ENCODE measurements at places on chromosomes 6 and 20.

DNA sequence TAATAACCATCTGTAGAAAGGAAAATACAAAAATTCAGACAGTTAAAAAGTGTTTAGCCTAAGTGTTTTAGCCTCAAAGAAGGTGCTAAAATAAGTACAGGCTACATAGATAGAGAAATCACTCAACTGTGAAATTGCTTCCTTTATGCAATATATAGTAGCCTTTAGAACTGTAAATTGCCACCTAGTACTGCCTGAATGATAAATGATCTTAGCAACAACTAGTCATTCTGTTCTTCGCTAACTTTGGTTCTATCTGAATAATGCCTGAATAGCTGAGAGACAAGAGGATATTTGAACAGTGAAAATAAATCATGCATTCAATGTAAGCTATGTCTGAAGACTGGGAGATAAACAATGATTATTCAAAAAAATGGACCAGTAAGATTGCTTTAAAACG is 603.3 kb upstream of the PTCHD4 start:
- no peak for DNase-seq

GRCh38 chr20:50169329-50169823 is 15.9 kb upstream of the PEDS1 start:
- no peak for DNase-seq

- DNase-seq = no peak
These were observed 101.5 kb downstream of the NRSN1 start for GRCh38 chr6:24227556-24227955.

GRCh38 chr6:14174996-14175395 is 57.4 kb downstream of the CD83 start:
- no peak for DNase-seq

GRCh38 chr6:150230164-150230561 is 87.3 kb downstream of the PPP1R14C start:
- DNase-seq = no peak

- peak; percentile 26 for DNase-seq
These were observed 87.7 kb downstream of the PDE7B start for GRCh38 chr6:135939208-135939591.

- DNase-seq = no peak
These were observed 326.4 kb downstream of the KIF16B start for GRCh38 chr20:16246870-16247269.

GRCh38 chr6:73085443-73085871 is 139.8 kb downstream of the KHDC1L start:
- DNase-seq = no peak

DNA sequence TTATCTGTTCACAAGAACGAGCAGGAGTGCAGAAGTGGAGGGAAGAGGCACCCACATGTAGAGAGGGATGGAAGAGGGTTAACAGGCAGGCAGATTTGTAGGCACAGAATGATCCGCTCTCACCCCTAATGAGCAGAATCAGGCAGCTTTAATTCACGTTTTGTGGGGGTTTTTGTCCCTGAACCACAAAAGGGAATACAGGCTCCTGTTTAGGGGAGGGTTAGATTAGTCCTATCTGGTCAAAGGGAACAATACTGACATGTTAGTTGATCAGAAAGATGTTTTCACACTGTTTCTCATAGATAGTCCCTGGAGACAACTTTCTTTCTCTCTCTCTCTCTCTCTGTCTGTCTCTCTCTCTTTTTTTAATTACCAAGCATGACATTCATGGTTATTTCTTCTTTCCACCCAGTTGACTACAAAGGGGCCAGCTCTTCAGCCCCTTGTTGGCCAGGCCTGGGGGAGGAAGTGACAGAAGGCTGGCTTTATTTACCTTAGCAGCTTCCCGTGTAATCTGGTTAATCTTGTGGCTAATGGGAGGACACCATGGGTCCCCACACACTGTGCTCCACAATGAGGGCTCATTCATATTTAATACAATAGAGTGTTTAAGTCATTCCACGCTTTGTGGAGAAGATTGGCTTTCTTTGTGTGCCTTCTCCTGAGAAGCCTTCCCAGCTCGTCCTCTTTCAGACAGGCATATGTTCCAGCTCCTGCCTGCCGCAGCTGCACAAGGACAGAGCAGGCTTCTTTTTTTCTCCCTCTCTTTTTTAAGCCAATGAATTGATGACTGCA is 958.8 kb downstream of the TFAP2A start:
- no peak for DNase-seq

- DNase-seq = no peak
These were observed 1.3 kb upstream of the RAMACL start for GRCh38 chr6:166587631-166588413.

- no peak for DNase-seq
These were observed 62.4 kb downstream of the TMEM242 start for GRCh38 chr6:157260735-157261410.

DNA sequence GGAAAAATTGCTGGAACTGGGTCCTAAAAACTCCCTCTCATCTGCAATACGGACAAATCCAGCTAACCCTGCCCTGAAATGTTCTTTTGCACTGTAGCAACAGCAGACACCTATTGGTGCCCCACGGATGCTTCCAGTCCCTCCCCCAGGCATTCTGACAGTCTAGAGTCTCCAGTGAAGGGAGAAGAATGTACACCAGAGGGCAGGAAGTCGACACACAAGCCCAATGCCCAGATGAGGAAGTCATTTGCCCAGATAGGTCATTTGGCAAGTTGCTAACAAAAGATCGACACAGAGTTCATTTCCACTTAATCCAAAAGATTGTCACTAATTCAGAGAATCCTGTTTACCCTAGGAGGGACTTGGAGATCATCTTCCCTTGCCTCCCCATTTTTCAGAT is 293.0 kb upstream of the PRDM1 start:
- no peak for DNase-seq

- no peak for DNase-seq
These were observed 74.4 kb downstream of the NOL4L start for GRCh38 chr20:32510601-32511357.

DNA sequence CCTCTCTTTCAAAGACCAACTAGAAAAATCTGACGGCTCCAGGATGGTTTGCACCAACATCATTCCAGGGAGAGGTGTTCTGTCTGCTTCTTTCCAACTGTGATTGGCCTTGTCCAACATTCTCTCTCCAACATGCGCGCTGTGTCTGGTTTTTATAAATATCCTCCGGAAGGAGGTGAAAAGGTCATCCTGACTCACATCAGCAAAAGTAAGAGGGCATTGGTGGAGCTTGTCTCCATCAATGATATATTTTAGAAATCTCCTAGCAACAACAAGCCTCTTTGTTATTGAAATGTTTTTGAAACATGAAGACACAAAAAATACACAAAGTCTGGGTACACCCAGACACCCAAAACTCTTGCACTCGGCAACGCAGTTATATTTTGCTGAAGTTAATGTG is 475.3 kb upstream of the JARID2 start:
- DNase-seq = no peak

DNA sequence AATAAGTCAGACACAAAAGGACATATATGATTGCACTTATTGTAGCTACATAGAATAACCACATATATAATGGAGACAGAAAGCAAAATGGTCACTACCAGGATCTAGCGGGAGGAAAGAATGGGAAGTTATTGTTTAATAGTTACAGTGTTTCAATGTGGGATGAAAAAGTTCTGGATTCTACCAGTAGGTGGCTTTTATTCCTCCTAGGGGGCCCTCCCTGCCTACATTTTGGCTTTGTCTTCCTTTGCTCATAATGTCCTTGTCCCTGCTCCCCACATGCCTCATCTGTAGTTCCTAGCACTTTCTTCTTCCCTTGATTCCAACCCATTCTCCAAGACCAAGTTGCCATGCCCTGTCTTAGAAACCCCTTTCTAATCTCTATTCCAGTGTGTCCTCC is 16.3 kb downstream of the ZNF133 start:
- DNase-seq = no peak

GRCh38 chr20:1802385-1803060 is 92.7 kb upstream of the SIRPA start:
- no peak for DNase-seq

- no peak for DNase-seq
These were observed 26.0 kb downstream of the KLHL31 start for GRCh38 chr6:53639520-53639919.

GRCh38 chr20:8362457-8362856 is 230.4 kb downstream of the PLCB1 start:
- no peak for DNase-seq

- DNase-seq = no peak
These were observed 28.8 kb upstream of the APMAP start for GRCh38 chr20:25021336-25021735.

- no peak for DNase-seq
These were observed 55.9 kb upstream of the NUP153 start for GRCh38 chr6:17762651-17763050.

GRCh38 chr6:150640556-150641209 is 41.0 kb downstream of the PLEKHG1 start:
- no peak for DNase-seq

GRCh38 chr6:356828-357251 is 34.7 kb upstream of the IRF4 start:
- no peak for DNase-seq

DNA sequence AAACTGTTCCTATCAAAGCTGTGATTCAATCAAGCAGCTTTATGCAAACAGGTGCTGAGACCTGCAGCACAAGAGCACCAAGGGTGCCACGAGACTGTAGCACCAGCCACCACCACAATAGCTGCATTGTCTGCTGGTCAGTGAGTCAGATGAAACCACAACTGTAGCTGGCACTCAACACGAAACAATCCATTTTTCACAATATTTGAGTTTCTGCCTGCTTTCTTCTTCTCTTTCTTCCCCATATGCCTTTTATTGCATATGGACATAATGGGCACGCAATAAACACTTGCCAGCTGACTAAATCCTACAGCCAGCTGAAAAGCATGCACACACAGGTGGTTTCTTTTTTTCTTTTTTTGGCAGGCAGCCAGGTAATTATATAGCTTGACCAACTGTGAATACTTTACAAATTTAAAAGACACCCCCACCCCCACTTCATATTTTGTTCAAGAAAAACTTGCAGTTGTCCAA is 16.6 kb downstream of the SLC2A12 start:
- DNase-seq = peak; percentile 61

DNA sequence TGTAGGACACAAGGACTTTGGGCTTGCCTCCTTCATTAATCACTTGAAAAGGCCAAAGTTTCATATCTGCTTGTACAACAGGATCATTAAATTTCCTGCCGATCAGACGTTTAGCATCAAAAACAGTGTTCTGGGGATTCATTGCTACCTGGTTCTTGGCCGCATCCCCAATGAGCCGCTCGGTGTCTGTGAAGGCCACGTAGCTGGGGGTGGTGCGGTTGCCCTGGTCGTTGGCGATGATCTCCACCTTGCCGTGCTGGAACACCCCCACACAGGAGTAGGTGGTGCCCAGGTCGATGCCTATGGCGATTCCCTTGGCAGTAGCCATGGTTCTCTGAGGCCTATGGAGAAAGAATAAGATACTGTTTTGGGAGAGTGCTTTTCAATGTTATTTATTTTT is 3.4 kb downstream of the HSPA1L start:
- no peak for DNase-seq

DNA sequence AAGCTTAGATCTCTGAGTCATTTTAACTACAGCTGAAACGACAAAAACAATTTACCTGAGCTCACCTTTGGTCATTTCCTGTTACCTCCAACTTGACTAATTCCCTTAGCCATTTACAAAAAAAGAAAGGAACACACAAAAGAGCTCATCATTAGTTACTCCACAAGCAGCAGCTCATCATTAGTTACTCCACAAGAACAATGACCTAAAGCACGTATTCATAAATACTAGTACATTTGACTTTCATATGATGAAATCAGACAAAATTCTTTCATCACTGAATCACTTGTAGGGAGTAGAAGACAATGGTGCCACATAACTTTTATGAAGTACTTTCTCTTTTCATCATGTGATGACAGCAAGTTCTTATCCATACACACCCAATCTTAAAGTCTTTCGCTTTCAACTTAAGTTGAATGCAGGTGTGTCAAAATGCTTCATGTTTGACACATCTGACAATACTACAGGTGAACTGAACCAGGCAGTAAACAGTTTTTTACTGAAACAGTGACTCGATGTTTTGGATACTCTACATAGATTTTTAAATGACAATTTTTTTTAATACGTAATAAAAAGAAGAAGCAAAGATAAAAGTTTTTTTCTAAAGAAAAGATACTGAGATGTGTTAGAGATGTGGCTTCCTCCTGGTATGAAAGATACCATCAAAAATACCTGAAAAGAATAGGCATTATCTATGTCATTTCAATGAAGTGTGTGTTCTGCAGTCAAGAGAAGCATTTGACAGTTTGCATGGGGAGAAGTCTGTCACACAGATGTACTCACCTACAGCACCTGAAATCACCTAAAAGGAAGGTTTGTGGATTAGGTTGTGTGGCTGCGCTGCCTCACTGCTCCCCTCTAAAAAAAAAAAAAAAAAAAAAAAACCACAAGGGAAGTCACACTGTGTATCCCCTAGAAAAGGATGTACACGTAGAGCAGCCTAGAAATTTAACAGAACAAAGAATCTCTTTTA is 109.1 kb downstream of the PRDM1 start:
- peak; percentile 69 for DNase-seq

GRCh38 chr6:74764486-74764885 is 441.4 kb downstream of the COL12A1 start:
- DNase-seq = no peak

- no peak for DNase-seq
These were observed 437 bp downstream of the CD40 start for GRCh38 chr20:46118481-46119020.

DNA sequence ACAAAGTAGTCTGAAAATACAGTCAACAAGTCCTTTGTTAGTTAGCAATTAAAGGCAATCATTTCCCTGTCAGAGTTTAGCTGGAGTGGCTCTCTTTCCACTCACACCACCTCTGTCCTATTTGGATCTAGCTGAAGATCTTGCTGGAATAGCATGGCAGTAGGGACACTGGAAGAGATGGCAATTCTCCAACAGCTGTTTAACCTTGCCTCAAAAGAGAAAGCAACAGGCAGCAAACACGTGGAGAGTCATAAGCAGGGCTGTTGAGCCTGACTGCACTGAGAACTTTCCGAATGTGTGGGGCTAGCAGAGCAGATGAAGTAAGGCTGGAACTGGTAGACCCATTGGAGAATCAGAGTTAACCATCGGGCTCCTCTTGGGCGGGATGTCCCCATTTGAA is 38.0 kb upstream of the PRSS35 start:
- DNase-seq = peak; percentile 9

DNA sequence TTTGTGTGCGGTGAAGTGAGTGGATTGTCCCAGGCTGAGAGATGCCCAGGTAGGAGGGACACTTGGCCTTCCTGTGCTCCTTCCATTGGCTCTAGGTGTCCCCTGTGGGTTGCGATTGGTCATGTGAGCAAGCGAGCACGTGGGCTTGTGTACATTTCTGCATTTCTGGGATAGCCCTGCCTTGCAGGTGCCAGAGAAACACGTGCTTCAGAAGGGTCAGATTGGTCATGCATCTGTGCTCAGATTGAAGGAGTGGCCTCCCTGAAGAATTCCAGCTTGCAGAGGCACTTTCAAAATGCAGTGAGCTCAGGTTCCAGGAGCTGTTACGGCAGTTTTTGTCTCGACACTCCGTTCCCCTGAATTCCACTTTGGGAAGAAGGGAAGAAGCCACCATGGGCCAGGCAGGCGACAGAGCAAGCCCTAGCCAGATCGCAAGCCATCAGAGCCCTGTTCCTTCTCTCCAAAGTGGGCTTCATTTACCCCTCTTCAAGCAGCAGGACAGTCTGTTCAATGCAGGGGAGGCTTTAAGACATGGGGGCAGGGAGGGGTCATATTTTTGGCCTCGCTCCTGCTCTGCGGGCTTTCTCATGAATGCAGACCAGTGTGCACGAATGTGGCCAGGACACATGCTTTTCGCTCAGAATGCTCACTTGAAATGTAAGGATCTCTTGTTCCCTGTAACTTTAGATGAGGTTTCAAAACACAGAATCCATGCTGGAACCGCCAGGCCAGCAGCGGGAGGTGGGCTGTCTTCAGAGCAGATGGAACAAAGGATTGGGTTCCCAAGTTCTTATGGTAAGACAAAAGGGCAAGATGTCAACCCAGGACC is 78.6 kb upstream of the AKAP12 start:
- DNase-seq = no peak

All from skeletal muscle cell (primary cell).